ENCODE measurements at places on chromosomes 1 and 21. TPM values are rescaled to one million over a fixed set of nuclear protein-coding genes. Genes with fewer than 3 reads are reported as not detected.

Gene SELE
- not detected for total RNA-seq

Gene KRTAP12-1
- not detected for total RNA-seq

- DNase-seq: no peak
Measured at GRCh38 chr1:182054698-182055326, 6.7 kb downstream of the ZNF648 start.

DNA sequence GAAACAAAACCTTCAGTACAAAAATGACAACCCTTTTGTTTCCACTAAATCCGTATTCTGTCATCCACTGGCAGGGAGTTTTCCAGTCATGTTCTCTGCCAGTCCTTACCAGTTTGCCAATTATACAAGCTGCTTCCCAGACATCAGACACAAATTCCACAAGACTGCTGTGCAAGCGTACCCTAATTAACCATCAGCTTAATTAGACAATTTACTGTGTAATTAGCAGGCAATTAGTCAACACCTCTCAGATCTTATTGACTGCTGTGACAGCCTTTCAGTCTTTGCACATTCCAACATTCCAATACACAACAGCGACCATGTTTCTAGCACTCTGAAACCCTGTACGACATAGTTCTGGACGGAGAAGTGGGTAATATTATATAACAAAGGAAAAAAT, 420.1 kb downstream of the DPYD start:
- DNase-seq: no peak

DNA sequence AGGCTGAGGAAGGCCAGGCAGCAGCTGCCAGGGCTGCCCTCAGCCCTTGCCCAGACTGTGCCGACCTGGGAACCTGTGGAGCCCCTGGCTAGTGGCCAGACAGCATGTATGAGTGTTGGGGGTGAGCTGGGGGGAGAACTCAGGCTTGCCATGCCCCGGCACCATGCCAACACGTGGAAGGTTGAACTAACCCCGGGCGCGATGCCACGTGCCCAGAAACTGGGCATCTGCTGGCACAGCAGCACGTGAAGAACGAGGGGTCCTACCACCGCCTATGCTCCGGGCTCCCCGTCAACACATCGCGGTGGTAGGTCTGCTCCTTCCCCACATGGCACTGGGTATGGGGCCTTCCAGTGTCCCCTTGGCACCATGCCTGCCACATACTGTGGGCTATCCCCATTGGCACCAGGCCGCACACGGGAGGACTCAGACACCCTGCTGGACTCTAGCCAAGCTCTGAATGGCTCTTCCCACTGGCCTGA, 68.7 kb downstream of the CASZ1 start:
- DNase-seq: no peak

DNA sequence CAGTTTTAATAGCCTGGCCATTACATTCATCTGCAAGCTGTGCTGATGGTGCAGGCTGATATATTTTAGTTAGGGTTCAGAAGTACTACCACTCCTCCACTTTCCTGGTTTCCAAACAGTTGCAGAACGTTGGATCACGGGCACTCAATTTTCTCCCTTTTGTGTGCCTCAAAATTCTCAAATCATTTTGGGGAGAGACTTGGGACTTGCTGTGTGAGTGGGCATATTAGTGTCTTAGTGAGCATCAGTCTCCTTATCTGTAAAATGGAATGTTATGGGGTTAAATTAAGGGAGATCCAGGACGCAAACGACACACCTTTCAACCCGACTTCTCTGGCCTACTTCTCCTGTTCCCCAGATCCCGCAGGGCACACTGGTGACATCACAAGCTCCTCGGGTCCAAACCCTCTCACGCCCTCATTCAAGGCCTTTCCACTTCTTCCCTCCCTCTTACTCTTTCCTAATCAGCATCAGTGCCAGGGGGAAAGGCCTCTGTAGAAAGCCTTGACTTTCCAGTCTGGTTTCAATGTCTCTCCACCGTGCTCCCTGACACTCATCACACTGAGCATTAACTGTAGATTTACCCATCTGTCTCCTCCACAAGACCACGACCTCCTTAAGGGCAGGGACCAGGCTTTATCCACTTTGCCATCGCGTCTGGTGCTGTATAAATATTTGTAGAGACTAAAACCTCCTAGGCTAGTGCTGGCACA, 1.2 kb downstream of the PIGP start:
- no peak for DNase-seq

Measured in osteoblast (primary cell).